SW 1271 (cell line): ENCODE measurements at places on chromosomes 6 and 20.

DNA sequence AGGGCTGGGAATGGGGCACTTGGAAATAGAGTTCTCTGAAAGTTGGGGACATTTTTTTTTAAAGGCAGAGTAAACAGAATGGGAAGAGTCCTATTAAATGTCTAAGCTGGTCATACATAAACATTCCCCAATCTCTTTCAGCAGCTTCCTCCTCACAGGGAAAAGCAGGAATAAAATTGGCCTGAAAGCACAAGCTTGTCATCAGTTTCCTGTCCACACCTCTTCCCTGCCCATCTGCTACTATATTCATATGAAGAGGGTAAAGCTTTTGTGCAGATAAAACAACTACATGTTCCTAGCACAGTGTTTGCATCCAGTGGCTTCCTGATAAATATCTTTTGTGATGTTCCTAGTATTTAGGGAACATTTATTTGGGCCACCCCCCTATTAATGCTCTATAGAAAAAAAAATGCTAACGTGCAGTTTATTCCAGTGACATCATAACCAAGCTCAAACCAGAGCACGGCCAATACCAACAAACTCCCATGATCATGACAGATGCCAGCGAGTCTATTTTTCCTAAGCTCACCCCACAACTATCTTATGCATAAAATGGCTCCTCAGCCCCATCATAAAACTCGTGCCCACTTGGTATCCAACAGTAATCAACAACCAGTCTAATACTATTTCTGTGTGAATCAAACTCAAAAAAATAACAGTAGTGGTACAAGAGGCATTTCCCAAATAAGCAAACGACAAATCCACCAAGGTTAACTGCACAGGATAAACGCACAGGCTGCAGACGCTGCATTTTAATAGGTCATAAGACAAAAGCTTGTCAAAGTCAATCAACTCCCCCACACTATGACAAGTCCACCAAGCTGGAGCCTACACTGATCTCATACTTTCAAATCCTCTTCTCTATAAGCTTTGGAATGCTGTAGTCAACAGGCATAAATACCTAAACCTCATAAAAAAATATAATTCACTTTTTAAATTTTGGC lies 95.3 kb downstream of the EPB41L2 start:
- no peak for DNase-seq

DNA sequence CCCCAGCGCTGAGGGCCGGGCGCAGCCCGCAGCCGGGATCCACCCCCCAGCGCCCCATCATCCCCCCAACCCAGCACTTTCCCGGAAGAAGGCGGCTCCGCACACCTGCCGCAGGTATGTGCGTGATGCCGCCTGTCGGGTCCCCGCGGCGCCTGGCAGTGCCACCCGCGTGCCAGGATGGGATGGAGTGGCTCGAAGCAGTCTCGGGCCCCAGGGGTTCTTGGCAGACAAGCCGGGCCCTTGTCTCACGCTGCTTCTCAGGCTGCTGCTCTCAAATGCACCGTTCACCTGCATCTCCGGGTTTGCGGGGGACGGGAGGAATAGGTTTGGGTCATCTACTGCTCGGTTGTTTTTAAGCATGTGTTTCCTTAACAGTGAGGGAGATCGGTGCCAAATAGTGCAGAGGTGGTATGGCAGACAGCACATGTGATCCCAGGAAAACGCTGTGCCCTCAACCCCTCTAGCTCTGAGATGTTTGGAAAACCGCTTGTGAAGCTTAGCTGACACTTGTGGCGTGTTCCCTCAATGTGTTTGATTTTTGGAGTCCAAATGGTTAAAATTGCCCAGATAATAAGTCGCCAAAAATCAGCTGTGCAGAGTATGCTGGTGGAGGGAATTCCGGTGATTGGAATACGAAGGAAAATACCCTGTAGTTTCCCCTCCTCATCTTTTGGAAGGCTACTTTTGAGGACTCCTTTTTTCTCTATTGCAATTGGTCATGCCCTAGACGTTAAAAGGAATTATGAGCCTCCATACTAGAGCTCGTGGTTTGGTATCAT lies 926 bp downstream of the MYLIP start:
- no peak for DNase-seq

DNA sequence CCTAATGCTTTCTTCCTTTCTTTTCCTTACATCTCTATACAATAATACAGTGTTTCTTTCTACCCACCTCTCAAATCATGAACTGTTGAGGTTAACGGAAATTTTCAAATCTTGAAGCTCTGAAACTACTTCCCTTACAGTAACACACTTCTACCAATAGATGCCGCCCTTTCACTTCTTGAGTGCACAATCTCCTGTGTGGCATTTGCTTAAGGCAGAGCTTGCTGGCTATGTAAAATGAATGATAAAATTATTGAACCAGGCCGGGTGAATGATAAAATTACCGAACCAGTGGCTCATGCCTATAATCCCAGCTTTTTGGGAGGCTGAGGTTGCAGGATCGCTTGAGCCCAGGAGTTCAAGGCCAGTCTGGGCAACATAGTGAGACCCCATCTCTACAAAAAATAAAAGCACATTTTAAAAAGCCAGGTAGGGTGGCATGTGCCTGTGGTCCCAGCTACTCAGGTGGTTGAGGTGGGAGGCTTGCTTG lies 56.8 kb downstream of the KCNS1 start:
- peak; percentile 80 for DNase-seq

DNA sequence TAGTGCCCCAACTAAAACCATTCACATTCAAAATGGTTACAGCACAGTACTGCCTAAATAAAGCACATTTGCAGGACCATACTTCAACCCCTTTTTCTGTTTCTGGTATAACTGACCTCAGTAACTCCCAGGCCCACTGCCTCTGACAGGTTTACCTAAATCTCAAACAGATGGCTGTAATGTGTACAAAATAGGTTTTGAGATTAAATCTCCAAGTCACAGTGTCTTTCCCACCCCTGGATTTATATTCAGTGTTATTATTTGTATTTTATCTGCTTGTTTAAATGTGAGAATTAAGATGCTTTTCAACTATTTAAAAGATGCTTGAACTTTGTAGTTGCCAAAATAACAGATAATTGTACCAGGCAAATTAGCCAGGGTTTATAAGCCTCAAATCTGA lies 4.7 kb upstream of the KIF6 start:
- DNase-seq = no peak

GRCh38 chr6:2763345-2763841 lies 1.8 kb upstream of the WRNIP1 start:
- no peak for DNase-seq

DNA sequence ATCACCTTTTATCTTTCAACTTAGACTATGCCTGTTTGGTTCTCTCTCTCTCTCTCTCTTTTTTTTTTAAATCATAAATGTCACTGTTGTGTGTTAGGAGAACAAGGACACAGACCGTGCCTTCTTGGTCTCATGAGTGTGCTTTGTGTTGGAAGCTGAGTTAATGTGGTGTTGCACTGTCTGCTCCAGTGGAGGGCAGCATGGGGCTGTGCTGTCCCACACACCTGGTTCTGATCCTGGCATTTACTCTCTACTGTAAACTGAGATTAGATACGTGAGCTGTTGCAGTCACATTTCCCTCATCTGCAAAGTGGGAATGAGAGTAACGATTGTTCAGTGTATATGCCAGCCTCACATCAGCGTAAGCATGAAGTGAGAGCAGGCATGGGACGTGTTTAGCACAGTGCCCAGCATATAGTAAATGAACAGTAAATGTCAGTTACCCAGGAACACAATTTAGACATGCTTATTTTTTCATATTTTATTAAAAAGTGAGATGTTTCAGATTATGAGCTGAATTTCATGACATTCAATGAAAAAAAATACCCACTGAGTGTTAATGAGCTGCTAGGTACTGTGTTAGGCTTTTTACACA lies 161.1 kb downstream of the FARS2 start:
- DNase-seq = no peak

- DNase-seq = no peak
Observed at GRCh38 chr20:32612351-32613191, 27.4 kb upstream of the NOL4L start.

- no peak for DNase-seq
Observed at GRCh38 chr20:58485393-58485792, 29.8 kb downstream of the APCDD1L start.

DNA sequence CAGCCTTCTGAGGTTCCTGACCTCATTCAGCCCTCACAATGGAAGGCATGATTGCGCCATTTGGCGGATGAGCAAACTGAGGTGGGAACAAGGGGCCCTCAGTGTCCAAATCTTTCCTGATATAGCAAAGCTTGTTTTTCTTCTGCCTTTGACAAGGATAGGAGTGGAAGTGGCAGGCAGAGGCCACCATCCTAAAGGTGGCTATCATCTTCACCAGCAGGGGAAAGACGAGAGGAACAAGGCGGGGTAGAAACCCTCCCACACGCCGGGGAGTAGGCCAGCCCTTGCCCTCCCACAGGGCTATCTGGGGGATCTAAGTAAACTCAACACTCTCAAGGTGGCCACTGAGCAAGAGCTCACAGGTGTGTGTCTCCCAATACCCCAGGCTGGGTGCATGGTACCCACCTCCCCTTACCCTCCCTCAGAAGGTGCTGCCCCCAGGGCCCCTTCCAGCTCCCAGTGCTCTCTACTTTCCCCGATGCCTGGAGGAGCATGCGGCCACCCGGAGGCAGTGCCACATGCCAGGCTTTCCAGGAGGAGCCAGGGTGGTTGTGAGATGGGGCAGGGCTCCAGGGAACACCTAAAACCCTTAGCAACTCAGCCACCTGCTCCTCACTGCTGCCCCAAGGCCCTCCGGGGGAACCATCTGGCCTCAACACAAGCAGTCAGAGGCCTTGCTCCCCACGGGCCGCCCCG lies 11.2 kb downstream of the SPDEF start:
- no peak for DNase-seq

DNA sequence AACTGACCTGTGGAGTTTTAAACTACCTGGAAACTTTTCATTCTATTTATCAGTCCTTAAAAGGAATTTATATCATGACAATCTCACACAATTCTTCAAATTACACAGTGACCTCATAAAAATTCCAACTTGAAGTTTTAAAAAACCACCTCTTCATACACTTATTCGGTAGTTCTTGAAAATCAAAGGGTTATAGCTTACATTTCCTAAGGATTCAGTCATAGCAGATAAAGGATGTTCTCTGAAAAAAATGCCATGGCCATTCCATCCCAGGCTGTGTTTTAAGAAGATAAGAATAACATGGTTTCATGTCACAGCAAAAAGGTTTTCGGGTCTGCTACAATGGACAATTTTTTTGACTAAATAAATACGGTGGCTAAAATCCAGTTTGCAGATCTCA lies 41.2 kb downstream of the GOPC start:
- DNase-seq = no peak

- DNase-seq = no peak
Observed at GRCh38 chr6:140101818-140102217, 727.4 kb upstream of the CITED2 start.

DNA sequence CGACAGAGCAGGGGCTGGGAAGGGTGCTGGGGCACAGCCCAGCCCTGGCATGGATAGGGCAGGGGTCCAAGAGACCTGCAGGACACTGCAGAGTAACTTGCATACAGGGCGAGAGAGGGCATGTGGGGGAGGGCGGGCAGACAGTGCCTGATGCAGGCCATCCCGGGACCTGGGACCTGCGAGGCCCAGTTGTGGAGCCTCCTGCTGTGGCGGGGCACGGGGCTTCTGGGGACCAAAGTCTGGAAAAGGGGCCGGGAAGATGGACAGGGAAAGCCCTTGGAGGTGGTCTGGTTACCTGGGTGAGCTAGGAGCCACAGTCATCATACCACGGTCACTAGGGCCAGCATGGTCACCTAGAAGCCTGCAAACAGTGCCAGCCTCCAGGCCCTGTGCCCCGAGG lies 412 bp upstream of the TUBB1 start:
- no peak for DNase-seq

- no peak for DNase-seq
Observed at GRCh38 chr20:35502352-35502751, 27.1 kb downstream of the C20orf173 start.

DNA sequence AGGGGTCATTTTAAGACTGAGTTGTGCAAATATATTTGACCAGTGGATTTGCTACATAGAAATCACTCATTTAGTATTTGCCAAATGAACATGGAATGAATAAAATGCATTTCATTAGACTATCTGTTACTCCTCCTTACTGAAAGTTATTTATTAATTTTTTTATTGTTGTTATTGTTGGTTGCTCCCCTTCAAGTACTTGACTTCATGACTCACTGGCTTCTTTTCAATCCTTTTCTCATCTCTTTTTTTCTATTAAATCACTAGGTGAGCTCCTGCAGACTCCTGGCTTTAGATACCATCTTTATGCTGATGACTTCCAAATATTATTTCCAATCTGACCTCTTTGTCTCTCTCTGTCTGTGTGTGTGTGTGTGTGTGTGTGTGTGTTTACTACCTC lies 192.2 kb upstream of the FAM83B start:
- DNase-seq = no peak

- DNase-seq = no peak
Observed at GRCh38 chr6:87487555-87487954, 14.8 kb downstream of the SLC35A1 start.

GRCh38 chr6:85283436-85283835 lies 166.4 kb upstream of the NT5E start:
- no peak for DNase-seq

- DNase-seq = no peak
Observed at GRCh38 chr20:19967445-19967844, 49.7 kb upstream of the NAA20 start.

DNA sequence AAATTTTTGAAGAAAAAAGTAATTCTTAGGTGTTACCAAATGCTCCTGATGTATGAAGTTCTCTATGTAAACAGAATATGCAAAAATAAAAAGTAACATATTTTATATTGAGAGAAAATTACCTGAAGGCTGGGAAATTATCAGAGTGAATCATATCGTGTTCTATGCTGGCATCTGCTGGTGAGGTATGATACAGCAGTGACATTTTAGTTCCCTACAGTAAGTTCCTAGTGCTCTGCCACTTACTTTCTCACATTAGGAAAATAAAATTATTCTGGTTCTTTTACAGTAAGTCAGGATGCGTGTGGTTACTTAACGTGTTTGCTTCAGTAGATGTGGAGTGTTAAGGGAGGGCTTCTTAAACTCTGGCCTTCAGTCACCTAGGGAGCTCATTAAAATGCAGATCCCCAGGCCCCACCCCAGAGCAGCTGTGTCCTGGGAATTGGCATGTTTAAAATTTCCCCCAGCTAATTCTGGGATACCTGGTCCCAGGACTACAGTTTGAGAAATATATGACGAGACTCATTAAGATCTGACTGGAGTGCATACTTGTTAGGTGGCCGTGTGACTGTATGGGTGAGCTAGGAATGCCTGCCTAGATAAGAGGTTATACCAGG lies 3.2 kb downstream of the ACTR5 start:
- peak; percentile 72 for DNase-seq

DNA sequence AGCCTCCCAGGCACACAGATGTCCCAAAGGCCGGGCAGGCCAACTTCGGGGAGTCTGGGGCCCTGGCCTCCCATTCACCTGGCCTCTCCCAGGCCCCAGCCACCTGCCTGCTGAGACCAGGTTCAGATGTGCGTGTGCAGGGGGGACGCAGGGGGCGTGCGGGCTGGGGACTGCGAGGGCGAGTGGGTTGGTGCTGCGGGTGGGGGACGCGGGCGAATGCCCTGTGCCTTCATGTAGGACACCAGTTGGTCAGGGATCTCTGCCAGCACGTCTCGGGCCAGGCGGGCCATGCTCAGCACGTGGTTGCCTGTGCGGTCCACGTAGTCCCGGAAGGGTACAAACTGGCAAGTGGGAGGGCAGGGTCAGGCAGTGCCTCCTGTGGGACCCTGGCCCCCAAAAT lies 44.5 kb downstream of the RAB44 start:
- DNase-seq = no peak
